EH (cell line): ENCODE measurements at places on chromosomes 13 and 19.

DNA sequence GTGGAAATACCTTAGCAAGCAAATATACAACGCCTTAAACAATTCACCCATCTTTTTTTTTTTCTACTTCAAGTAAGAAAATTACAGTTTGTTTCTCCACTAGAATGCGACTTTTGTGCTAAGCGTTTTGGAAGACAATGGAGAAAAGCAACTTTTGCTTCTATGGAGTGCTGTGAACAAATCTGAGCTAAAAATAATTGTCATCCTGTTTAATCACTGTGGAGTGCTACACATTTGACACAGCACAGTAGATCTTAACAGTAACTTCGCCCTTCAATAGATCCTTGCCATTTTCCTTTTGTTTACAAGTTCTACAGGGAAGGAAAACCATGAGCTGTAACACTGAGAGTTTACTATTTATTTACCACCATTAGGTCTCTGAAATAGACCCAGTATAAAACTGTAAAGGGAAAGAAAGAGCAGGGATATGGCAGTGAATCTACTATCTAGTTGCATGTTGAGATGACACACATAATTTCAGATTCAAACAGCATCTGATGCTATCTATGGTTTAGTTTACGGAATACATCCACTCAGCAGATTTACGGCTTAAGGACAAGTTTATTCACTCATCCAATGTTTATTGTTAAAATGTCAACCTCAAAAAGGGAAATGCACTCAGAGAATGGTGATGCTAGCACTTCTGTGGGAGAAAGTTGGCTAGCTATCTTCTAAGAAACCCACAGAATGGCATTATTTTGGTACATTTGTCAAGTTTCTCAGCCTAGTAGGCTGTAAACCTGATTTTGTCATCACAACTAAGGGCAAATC is 175.3 kb downstream of the VWA8 start:
- DNase-seq, result peak; percentile 49

GRCh38 chr13:46552303-46552682 is 677 bp upstream of the LRCH1 start:
- no peak for DNase-seq

- DNase-seq, result no peak
These were observed 19.0 kb downstream of the CCDC8 start for GRCh38 chr19:46394402-46394797.

DNA sequence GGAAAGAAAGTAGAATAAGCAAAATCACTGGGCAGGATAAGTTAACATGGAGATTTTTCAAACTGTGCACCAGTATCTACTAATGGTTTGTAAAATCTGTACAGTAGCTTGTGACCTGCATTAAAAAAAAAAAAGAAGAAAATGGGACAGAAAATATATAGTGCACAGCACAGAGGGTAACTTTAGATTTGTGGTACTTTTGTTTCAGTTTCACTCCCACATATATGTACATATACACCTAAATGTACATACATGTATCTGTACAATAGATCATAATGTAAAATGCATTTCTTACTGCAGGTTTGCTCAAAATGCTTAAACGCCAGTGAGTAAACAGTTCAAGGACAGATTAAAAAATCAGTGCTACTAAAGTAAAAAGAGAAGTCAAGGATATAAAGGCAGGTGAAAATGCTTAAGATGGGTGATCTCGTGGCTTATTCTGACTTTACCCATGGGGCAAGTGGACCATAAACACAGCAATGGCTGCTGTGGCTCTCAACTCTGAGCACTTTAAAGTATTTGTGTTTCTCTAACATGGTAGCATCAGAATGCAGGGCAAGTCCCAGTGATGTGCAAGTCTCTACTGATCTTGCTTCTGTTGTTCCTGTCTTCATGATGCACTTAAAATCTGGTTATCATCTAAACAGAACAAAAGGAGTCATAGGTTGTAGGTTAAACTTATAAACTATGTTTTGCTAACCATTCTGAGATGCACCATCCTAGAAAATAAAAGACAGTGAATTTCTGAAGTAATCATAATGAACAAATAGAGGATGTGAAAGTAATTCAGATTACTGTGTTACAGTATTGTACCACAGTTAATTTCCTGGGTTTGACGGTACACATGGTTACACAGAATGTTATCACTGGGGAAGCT is 112.3 kb downstream of the MIPEP start:
- DNase-seq, result no peak

DNA sequence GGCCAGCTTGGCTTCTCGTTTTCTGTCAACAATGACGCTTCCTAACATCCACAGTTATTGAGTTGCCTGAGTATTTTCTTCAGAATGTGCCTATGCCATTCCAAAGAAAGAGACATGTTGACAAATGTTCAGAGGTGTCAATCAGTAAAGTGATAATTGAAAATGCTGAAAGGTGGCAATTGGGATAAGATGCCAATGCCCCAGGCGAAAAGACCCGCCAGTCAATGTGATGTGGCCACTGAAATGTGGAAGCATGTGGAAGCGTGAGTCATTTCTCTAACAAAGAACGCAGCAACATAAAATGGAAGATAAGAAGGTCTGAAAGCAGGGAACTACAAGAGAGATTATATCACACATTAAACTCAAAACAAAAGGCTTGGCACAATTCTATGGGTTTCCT is 882.2 kb upstream of the SLC10A2 start:
- no peak for DNase-seq

DNA sequence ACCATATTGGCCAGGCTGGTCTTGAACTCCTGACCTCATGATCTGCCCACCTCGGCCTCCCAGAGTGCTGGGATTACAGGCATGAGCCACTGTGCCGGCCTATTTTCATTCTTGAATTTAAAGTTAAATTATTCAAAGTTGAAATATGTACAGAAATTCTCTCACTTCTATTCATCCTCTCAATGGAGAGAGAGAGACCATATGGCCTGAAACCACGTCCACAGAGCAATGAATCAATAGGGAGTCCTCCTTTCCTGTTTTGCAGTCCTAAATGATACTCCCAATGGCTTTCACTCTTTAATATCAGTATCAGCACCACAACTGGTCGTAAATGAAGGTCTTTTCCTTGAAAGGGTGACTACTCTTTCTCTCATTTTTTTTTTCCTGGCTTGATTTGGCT is 30.5 kb upstream of the KCTD4 start:
- no peak for DNase-seq

GRCh38 chr19:51546107-51546649 is 14.7 kb upstream of the SIGLEC6 start:
- no peak for DNase-seq

DNA sequence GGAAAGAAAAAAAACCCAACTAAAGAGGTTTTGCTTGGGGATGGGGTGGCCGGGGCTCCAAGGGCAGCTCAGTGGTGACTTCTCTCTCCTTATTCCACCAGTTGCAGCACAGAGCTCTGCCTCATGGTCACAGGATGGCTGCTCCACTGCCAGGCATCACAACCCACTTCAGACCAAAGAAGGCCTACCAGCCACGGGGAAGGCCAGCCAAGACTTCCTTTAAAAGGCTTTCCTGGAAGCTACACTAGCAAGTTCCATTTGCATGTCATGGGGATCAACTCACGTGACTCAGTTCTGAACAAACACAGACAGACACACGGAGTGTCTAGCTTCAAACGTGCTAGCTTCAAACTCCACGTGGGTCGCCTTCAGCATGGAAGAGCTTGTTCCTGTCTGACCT is 13.2 kb upstream of the EIF3G start:
- DNase-seq, result no peak

- no peak for DNase-seq
These were observed 5.5 kb downstream of the ZNF493 start for GRCh38 chr19:21402303-21402985.

DNA sequence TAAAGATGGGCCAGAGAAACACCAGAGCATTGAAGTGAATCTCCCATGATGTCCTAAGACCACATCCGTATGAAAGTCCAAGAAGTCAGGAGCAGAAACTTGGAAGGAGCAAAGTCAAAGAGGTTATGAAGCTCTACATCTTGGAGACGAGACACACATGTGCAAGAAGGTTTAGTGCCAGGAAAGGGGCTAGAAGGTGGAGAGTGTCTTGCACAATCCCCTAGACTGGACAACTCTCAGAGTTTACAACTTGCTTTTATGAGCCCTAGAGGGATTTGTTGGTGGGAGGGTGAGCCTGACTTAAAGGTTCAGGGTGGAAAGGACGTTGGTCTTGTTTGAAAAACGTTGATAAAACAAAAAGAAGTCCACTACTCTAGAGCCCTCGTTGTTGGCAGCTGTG is 150.6 kb downstream of the GPC6 start:
- no peak for DNase-seq

- no peak for DNase-seq
These were observed 40.2 kb downstream of the SUGP2 start for GRCh38 chr19:18993115-18993514.

DNA sequence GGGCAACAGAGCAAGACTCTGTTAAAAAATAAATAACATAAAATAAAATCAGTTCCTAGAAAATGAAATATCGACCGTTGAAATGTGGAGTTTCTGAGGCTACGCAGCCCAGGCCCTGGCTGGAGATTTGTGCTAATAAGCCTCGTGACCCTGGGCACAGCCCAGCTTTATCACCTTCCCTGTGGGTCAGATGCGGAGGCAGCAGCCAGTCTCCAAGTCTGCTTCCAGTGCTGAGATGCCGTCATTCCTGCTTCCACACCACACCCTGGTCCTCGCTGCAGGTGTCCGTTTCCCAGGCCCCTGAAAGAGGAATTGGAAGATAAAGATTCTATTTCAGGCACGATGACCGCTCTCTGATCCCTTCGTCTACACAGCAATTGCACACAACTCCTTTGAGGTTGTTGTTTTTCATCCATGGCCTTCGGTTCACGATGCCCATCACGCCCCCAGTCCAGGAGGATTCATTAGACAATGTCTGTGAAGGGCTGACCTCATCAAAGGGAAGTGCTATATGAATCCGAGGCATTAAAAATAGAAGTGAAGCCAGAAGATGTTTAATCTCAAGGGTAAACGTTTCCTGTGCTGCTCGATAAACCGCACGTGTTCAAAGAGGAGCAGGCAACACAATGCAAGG is 48.3 kb upstream of the ATP11A start:
- no peak for DNase-seq

- DNase-seq, result peak; percentile 24
These were observed 851 bp downstream of the ZNF320 start for GRCh38 chr19:52896431-52897137.

- no peak for DNase-seq
These were observed 1316.7 kb upstream of the SLC10A2 start for GRCh38 chr13:104382951-104383350.

DNA sequence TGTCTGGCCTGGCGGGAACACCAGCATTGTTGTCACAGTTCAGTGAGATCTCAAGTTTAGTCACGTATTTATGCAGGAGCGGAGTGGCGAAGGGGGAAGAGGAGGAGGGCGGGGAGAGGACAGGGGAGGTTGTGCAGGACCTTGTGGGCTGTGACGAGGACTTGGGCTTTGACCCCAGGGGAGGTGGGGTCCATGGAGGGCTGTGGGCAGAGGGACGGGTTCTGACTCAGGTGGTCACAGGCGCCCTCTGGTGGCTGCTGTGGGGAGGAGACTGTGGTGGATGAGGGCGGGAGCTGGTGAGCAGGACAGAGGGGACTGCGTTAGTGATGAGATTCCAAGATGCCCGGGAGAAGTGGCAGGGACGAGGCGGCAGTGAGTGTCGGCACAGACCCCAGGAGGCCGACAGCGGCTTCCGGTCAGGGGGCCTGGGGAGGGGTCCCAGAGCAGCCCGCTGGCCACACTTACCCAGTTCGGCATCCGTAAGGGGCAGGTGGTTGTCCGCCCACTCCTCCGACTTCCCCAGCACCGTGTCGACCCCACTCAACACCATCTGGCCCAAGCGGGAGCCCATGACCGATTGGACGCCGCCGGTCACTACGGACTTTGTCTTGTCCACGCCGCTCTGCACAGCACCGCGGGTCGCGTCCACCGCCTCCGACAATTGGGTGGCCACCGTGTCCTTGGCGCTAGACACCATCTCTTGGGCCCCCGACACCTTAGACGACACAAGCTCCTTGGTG is 15.7 kb downstream of the PLIN3 start:
- DNase-seq, result peak; percentile 67

- peak; percentile 1 for DNase-seq
These were observed 371.8 kb downstream of the SLITRK6 start for GRCh38 chr13:85427416-85427815.

DNA sequence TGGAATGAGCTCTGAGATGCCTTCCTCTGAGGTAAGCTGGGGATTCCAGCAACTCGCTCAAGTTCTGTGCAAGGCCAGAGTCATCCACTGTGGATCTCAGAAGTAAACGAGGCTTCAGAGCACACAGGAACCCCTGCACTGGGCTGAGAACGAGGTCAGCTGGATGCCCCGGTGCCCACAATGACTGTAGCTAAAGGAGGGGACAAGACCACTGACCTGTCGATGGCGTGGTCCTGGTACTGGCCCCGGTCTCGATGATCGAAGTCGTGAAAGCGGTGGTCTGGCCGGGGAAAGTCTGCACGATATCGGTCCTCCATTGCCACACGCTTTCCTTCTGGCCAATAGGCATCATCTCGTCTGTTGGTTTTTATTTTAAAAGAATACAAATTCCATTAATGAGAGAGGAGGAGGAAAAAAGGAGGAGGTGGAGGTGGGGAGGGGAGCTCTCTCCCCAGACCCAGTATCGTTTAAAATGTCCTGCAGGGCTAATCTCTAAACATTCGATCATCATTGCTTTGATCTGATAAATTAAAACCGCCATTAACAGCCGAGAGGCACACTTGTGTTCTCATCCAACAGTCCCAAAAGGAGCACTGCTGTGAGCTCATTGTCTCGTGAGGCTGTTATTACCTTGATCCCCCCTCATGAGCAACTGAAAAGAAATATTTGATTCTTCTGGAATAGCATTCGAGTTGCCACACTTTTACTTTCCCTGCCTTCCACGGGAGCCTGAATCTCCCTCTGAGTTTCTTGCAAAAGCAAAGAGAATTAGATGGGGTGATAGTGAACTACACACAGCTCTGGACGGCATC is 25.0 kb upstream of the TINCR start:
- no peak for DNase-seq

DNA sequence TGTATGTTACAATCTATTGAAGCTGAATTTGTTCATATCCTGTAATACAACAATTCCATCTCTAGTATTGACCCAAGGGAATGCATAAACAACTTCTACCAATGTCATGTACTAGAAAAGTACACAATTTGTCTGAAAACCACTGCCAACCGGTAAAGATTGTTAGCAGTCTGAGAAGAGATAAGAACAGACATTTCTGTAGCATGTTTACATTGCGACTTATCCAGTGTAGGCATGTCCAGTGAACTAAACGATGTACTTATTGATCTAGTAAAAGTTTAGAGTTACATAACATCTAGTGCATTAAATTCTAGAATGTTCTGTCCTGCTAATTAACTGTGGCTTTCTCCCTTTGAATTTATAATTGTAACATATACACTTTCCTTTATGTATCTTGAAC is 425.9 kb downstream of the SLITRK6 start:
- no peak for DNase-seq
